ENCODE measurements at places on chromosomes 6 and 20.

- DNase-seq, result no peak
Measured at GRCh38 chr20:689947-690346, 14.3 kb upstream of the SCRT2 start.

- no peak for DNase-seq
Measured at GRCh38 chr6:75755704-75756103, 6.7 kb downstream of the MYO6 start.

- no peak for DNase-seq
Measured at GRCh38 chr6:130148181-130148580, 74.6 kb downstream of the SAMD3 start.

GRCh38 chr6:106804346-106805335 lies 169.9 kb downstream of the CD24 start:
- DNase-seq, result no peak

GRCh38 chr20:58458342-58459057 lies 56.7 kb downstream of the APCDD1L start:
- no peak for DNase-seq

DNA sequence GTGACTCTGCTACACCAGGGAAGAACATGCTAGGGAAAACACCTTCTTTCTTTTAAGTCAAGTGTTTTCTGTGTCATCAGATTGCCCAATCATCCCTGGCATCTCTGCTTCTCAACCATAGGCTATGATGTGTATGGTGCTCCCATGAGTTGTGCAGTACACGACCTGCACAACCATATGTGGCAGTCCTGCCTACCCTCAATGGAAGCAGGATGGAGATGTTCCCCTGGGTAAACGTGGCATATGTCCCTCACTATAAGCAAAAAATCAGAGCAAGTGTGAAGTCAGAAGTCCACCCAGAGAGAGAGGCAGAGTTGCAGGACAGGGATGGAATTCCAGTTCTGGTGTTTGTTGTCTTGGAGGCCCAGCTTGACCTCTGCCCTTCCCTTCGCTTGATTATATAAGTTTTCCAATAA lies 10.3 kb upstream of the SNHG17 start:
- no peak for DNase-seq

DNA sequence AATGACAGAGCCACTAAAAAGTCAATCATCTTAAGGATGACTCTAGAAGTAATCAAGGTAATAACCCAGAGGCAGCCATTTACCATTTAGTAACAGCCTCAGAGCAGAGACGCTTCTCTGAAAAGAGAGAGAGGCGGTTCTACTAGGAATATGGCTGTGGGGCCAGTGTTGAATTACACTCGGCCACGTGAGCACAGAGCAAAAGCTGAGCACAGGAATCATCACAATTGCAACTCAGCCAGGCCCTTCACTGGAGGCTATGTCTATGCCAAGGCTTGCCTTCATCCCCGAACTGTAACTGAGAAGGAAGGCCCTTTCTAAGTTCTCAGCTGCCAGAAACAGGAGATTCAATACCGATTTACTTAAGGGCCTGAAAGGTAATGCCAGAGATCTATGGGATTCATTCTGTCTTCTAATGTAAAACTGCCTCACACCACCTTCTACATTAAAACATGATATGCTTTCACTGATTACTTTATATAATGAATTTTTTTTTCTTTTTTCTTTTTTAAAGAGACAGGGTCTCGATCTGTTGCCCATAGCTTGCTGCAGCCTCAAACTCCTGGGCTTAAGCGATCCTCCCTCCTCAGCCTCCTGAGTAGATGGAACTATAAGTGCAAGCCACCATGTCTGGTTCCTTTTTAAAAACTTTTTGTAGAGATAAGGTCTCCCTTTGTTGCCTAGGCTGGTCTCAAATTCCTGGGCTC lies 67.6 kb downstream of the NUDT3 start:
- DNase-seq, result no peak

- no peak for DNase-seq
Measured at GRCh38 chr20:45235995-45236394, 14.8 kb downstream of the SEMG2 start.

DNA sequence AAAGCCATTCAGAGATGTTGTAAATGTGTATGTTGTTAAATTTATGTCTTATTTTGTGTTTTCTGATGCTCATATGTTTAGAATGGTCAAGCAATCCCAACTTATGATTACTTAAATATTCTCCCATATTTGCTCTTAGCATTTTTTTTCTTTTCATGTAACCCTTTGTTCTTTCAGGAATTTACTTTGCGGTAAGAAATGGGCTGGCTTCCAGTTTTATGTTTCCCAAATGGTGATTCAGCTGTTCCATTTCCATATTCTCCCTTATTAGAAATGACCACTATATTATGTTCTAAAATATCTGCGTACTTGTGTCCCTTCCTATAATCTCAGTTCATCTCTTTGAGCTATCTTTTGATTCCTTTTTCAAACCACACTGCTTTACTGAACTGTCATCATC lies 113.7 kb downstream of the CDH26 start:
- no peak for DNase-seq
